ENCODE measurements at places on chromosomes 6 and 20.

GRCh38 chr6:79630883-79631692 is at the start of gene SH3BGRL2:
TSS of gene SH3BGRL2 (plus strand) at chr6:79631329. CDS start at chr6:79631462, 133 bp downstream.
- no peak for DNase-seq

GRCh38 chr6:136225496-136225895 is 24.6 kb downstream of the MTFR2 start:
- no peak for DNase-seq

- DNase-seq = no peak
These were observed 9.9 kb downstream of the SERPINB6 start for GRCh38 chr6:2961506-2961905.

GRCh38 chr6:63610944-63611343 is 24.7 kb upstream of the PHF3 start:
- no peak for DNase-seq

GRCh38 chr6:48069280-48069679 is 41.7 kb downstream of the PTCHD4 start:
- no peak for DNase-seq

DNA sequence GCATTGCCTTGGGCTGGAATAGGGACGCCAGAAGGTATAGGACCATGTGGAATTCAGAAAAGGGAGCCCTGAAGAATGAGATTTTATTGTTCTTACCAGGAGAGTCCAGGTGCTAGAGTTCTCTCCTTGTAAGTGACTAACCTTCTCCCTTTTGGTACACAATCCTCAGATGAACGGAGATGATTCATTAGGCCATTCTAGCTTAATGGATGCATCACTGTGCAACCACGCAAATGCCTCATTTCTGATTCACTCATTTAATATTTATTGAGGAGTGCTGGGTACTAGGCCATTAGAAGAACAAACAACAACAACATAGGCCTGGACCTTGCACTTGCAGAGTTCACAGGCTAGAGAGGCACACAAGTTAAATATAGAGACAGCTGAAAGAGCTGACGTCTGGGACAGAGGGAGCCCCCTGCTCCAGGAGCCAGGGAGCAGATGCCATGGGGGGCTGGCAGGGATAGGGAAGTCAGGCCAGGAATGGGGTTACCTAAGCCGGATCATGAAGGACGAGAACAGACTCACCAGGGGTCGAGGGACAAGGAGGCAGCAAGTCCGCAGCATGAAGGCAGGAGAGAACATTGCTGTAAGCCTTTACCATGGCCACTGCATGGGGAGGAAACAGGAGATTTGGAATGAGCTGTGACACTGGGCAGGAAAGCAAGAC is 179.5 kb upstream of the AKAP12 start:
- DNase-seq = no peak

GRCh38 chr20:13029687-13030375 is 21.1 kb downstream of the SPTLC3 start:
- DNase-seq = no peak

DNA sequence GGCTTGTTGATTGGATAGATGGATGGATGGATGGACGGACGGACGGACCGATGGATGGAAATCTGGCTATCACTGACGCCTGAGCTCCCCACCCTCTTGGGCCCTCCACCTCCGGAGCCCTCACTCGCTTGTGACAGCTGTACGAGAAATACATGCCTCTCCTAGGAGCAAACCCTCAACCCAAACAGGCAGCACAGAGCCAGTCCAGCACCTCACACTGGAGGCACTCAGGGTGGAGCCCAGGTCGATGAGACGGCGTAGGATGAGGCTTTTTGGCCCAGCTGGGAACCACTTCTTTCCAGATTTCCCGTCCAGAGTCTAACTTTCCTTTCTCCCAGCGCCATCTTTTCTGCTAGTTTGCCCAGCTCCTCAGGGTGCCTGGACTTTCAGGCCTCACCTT is 2.7 kb upstream of the LY6G5C start:
- DNase-seq = no peak

- DNase-seq = no peak
These were observed 9.2 kb downstream of the HSPA1B start for GRCh38 chr6:31836474-31837368.

DNA sequence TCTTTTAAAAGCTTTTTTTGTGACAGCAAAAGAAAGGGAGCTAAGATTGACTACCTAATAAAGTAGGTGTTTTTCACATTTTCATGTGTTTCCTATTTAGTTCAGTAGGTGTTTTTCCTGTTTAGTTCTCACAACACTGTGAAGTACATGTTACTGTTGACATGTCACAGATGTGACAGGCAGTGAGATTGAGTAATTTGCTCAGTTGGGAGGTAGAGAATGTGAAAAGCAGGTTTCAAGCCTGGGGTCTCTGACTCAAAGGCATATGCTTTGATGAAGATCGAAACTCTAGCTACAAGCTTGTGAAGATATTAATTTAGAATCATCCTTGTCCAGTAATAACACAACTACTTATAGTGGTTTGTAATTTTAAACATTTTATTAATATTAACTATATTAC is 43.1 kb downstream of the SLX4IP start:
- no peak for DNase-seq

- no peak for DNase-seq
These were observed 72.0 kb upstream of the B3GAT2 start for GRCh38 chr6:71028877-71029252.

GRCh38 chr20:23197836-23198235 is 111.7 kb upstream of the CD93 start:
- no peak for DNase-seq

- no peak for DNase-seq
These were observed 118.4 kb downstream of the BTBD3 start for GRCh38 chr20:12036142-12036541.

GRCh38 chr20:62899633-62900051 is 26.7 kb downstream of the DIDO1 start:
- DNase-seq = no peak

DNA sequence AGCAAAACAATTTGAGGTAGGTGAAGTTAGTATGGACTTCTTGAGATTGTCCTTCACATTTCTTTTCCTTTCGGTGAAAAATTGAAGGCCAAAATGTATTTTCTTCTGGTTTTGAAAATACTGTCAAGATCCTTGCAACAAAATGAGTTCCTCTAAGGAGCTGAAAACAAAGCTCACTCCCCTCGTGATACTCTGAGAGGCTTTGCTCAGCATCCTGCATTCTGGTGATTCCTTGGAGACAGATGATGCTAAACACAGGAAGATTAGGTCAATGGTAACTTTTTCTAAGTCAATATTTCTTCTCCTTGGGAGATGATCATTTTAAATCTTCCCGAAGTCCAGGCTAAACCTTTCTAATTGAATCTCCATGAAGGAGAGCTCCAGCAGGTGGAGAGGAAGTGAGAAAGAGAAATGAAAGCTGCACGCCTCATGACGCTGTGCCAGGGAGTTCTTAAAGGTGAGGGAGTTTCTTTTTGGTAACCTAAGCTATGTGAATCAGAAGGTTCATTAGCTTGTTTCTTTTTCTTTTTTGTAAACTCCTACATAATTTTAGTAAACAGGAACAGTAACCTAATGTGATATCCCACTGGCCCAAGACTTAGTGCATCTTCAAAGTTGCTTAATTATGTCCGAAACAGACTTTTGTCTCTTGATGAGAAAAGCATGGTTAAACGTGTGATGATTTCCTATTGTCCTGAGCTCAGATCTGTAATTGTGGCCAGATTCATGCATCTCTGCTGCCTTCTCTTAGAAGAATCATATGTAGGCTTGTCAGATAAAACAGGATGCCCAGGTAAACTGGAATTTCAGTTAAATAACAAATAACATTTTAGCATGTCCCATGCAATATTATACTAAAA is 15.0 kb downstream of the ESR1 start:
- no peak for DNase-seq

- DNase-seq = no peak
These were observed 23.9 kb downstream of the SUN5 start for GRCh38 chr20:32980131-32980941.

GRCh38 chr6:74631564-74631963 is 574.3 kb downstream of the COL12A1 start:
- no peak for DNase-seq

DNA sequence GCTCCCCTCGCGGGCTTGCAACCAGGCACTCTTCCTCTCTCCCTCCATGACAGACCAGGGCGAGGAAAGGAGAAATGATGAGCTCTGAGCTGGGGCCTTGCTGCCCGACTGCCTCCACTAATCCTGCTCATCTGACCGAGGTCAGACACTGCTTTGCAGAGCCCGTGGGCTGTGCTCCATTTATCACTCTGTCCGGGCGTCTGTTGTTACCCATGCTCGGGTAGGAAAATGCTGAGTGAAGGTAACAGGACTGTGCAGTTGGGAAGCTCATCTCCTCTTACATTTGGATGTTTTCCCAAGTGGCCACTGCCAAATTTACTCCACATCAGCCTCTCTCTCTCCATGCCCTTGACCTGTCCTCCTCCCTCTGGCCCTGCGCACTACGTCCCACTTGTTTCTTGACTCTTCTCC is 14.6 kb downstream of the RPS6KA2 start:
- DNase-seq = no peak

DNA sequence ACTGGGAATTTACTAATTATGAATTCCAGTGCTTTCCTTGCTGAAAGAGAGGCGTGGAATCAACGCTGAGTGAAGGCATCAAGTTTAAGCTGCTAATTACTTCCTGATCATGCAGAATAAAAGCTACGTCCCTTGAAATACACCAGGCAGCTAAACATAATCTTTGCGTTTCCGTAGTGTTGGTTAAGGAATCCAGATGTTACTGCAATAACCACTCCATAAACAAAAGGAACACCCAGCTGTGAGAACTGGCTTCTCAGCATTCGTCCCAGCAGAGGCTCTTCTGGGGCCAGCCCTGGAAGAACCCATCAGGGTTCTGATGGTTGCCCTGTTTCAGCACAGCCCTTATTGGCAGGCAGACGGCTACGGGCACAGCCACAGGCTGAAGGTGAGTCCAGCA is 111.4 kb downstream of the CDH26 start:
- DNase-seq = no peak

- no peak for DNase-seq
These were observed 3.2 kb downstream of the BACH2 start for GRCh38 chr6:90293319-90293953.

DNA sequence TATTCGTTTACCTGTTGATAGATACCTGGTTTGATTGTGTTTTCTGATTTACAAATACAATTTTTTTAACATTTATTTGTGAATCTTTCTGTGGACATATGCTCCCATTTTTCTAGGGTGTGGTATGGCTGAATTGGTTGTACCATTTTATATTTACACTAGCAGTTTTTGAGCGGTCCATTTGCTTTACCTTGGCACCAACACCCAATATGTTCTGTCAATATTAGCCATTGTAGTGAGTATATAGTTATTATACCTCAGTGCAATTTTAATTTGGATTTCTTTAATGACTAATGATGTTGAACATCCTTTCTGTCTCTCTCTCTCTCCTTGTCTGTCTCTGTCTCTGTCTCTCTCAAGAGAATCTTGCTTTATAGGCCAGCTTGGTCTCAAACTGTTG is 278.5 kb downstream of the CDKAL1 start:
- no peak for DNase-seq

DNA sequence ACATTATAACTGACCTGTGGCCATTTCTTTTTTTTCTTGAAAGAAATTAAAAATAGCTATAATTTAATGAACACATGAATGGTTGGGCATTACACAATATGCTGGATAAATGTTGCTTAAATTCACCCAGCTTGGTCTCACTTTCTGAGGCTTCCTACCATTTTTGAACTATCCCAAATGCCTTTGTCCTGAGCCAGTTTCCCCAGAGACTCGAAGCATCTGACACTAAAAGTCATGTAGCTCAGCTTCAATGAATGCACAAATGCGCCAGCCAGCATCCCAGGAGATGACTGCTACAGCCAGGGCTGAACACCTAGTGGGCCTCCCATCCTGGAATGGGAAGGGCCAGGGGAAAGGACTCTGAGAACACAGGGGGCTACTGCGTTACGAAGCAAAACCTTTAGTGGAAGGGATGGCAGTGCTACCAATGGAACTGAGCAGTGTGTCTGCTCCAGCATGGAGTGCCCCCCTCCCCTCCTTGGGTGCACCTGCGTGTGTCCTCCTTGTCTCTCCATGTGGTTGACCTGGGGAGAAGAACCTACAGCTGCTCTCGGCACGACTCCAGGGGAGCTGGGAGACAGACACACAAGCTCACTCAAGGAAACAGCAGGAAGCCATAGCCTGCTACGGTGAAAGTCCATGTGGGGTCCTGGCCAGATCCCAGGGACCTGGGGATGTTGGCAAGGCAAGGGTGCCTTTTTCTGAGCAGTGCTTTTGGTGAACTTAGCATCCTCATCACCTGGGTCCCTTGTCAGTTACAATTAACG is 60.9 kb downstream of the IRF4 start:
- no peak for DNase-seq

- DNase-seq = no peak
These were observed 83.6 kb upstream of the EYS start for GRCh38 chr6:65790666-65791065.

- no peak for DNase-seq
These were observed 2.2 kb upstream of the TFAP2A start for GRCh38 chr6:10416863-10417641.

GRCh38 chr20:35695978-35696377 is 3.2 kb downstream of the NFS1 start:
- no peak for DNase-seq

DNA sequence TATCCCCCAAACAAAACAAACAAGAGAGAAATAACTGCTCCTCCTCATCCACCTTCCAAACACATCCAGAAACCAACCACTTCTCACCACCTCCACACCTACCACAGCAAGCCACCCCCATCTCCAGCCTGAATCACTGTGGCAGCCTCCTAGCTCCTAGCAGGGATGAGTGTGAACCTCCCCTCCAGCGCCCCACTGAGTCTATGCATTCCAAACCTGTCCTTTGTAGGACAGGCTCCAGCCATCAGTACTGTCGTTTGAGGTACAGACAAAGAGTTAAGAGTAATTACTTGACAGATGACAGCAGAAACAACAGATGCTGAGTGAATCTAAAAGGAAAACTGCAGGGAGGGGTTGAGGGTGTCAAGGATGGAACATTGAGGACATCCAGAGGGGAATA is 2.4 kb downstream of the METTL24 start:
- DNase-seq = no peak

DNA sequence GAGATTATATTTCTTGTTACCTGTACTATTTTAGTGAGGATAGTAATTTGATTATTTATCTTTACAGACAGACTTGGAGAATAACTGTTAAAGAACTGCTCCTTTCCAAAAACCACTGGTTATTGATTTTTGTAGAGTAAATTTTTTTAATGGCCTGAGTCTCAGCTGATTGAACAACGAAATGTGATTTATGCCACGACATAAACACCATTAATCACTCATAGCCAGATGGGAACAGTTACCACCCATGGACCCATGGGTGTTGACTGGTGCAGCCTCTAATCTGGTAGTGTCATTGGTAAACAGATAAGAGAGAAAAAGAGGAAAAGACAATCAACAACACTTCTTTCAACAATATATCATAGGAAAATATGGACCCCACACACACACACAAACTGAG is 101.4 kb upstream of the BEND6 start:
- DNase-seq = no peak
